ENCODE measurements at places on chromosomes 1 and 21.

- DNase-seq: no peak
These were observed 10.0 kb downstream of the TP53BP2 start for GRCh38 chr1:223835754-223836153.

- DNase-seq: no peak
These were observed 184.4 kb downstream of the HLX start for GRCh38 chr1:221063651-221064050.

- no peak for DNase-seq
These were observed 2.6 kb downstream of the ALPL start for GRCh38 chr1:21511579-21512522.

DNA sequence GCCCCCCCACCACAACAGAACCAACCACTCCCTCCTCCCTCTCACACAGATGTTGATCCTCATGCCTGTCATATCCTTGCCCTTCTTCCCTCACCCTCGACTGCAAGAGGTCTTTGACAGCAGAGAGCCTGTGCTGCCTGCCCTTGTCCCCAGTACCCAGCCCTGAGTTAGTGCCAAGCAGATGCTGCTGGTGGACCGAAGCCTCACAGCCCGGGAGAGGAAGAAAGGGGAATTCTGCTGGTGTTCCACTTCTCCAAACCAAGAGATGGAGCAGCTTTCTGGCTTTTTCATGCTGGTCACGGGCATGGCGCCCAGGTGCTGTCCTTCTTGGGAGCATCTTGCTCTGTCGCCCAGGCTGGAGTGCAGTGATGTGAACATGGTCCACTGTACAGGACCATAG is 69.1 kb downstream of the SLC66A1 start:
- no peak for DNase-seq

- DNase-seq: no peak
These were observed 655 bp upstream of the KIRREL1 start for GRCh38 chr1:157992833-157993146.

GRCh38 chr1:117416004-117416403 is 48.8 kb downstream of the MAN1A2 start:
- no peak for DNase-seq

GRCh38 chr21:46063227-46063626 is 34.7 kb upstream of the COL6A2 start:
- peak; percentile 78 for DNase-seq

GRCh38 chr1:39076127-39076798 is 50.1 kb downstream of the NDUFS5 start:
- DNase-seq: no peak

DNA sequence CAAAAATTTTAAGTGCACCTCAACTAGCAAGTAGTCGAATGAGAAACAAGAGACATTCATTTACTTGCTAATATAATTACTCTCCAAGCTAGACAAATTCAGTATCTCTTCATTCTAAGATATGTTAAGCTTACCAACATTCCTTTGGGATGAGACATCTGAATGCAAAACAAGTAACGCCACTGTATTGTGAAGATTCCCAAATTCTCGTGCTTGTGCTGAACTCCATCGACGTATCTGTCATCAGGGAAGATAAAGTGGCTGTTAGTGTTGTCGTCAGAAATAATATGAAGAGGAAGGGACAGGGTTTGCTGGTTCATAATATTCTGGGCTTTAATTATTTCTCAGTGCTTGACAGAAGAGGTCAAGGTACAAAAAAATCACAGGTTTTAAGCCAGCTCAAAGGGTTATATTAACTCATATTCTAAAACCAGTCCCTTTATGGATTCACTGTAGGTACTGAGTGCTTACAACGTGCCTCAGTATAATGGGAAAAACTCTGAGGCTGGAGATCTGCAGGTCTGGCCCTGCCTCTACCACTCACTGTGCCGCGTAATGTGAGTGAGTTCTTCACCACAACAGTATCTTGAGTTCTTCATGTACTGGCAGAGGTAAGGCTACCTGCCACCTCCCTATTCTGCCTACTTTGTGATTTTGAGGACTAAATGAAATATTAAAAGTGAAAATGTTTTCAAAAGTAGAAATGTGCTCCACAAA is 42.0 kb downstream of the PCSK9 start:
- no peak for DNase-seq

DNA sequence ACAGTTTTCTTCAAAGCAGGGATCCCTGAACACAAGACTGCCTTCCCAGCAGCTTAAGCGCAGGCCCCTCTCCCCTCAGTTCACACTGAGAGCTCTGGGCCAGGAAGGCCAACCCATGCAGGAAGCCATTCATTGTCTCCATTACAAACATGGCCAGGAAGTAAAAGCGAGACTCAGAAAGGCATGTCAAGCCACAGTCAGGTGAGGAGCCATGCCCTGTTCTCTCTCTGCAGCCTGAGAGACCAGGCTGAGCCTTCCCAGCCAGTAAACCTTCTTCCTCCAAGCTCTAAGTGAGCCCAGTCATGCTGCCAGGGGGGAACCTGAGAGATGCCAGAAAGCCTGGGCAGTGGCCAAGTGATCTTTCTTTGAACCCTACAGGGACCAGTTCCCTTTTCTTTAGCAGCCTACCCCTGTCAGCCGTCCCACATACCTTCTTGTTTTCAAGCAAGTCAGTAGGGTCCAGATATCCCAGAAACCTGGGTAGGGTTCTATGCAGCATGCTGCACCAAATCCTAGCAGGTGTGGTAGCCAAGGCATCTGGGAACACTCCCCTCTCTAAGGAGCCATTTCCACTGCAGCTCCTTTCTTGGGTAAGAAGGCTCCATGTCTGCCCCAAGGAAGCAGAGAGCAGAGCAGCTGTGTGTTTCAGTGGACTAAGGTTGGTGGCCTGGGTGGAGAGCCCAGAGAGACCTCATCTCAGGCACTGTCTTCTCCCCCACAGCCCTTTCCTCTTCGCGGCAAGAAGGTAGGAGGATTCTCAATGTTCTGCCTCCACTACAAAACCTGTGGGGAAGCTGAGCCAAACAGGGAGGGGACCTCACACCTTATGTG is 977 bp downstream of the TRAF3IP3 start:
- DNase-seq: no peak

GRCh38 chr1:29333008-29333407 is 96.7 kb downstream of the PTPRU start:
- DNase-seq: no peak

GRCh38 chr1:14850563-14850962 is 252.1 kb downstream of the KAZN start:
- no peak for DNase-seq

DNA sequence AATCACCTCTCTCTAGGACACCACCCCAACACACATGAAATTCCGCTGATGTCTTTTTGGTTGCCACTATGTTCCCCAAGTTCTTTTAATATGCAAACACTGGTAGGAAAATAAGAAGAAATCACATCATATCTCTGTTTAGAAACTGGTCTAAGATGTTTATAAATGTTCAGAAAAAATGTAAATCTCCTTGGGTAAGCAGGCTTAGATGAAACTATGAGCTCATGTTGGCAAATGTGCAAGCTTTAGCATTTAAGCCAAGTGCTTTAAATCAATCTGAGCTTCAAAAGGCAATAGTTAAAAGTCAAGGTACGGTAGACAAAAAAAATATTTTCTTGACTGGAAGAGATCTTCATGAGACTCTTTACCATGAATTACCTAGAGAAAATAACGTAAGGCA is 25.2 kb upstream of the SLAMF9 start:
- DNase-seq: no peak

- no peak for DNase-seq
These were observed 43.4 kb downstream of the CDCP2 start for GRCh38 chr1:54109129-54110090.

DNA sequence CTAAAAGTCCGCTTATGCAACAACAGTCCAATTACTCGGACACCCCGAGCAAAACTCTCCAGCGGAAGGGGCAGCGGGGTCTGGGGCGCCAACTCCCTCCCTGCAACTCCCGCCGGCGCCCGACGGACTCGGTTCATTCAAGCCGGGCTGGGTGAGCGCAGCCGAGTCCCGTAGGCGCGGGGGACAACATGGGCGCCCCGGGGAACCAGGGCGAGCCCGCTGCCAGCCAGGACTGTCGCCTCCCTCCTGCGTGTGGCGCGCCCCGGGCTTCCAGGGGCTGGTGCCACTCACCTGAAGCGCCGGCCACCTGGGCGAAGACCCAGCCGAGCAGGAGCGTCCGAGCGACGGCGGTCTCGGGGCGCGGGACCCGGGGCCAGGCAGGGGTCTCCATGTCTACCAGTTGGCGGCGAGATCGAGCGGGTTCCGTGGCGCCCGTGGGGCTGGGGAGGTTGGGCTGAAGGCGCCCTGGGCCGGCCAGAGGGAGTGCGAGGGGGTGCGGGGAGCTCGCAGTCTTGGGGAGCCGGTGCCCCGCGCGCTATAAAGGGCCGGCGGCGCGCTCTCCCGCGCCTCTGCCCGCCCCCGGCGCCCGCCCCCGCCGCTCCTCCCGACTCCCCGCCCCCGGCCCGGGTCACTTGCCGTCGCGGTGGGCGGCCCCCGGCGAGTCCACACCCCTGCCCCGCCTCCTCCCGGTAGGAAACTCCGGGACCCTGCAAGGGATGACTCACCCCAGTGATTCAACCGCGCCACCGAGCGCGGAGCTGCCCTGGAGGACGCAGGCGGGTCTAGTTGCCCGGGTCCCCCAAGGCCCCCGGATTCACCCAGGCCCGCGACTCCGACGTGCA is at the start of gene F3:
F3 (minus strand) TSS at position 514 of the 842 bp plus-strand sequence; CDS start at position 391, 123 bp downstream.
- no peak for DNase-seq

- no peak for DNase-seq
These were observed 3.1 kb upstream of the MT1HL1 start for GRCh38 chr1:237007147-237007881.

DNA sequence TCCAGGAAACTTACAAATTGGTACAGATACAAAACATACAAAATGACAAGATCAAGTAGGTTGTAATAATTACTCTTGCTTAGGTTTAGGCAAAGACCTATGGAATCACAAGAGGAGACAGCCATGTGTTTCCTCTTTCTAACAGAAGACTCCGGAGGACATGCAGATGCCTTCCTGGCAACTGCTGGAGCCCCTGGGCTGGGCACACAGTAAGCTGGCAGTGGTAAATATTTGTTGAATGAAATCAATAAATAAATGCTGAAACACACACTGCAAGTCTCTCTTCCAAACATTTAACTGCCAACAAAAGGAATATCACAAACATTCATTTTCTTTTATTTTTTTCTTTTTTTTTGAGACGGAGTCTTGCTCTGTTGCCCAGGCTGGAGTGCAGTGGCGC is 149.4 kb downstream of the SLC45A1 start:
- DNase-seq: no peak

DNA sequence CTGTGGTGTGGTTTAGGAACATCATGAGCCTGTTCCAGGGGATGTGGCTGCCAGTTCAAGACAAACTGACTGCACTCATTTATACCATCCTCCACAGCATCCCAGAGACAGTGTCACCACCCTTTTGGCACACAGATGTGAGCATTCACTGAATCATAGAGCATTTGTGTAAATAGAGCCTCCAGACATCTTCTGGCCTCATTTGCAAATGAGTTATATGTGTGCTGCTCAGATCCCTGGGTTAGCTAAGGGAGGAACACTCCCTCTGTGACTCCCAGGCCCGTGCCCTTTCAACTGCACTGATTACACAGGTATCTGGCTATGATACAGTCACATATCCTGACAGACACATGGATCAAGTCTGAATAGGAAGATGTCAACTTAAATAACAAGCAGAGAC is 351.5 kb upstream of the PLD5 start:
- no peak for DNase-seq

- DNase-seq: no peak
These were observed 27.9 kb downstream of the WDR64 start for GRCh38 chr1:241679961-241680360.

GRCh38 chr1:40861224-40862003 is 749 bp downstream of the CITED4 start:
- DNase-seq: no peak

DNA sequence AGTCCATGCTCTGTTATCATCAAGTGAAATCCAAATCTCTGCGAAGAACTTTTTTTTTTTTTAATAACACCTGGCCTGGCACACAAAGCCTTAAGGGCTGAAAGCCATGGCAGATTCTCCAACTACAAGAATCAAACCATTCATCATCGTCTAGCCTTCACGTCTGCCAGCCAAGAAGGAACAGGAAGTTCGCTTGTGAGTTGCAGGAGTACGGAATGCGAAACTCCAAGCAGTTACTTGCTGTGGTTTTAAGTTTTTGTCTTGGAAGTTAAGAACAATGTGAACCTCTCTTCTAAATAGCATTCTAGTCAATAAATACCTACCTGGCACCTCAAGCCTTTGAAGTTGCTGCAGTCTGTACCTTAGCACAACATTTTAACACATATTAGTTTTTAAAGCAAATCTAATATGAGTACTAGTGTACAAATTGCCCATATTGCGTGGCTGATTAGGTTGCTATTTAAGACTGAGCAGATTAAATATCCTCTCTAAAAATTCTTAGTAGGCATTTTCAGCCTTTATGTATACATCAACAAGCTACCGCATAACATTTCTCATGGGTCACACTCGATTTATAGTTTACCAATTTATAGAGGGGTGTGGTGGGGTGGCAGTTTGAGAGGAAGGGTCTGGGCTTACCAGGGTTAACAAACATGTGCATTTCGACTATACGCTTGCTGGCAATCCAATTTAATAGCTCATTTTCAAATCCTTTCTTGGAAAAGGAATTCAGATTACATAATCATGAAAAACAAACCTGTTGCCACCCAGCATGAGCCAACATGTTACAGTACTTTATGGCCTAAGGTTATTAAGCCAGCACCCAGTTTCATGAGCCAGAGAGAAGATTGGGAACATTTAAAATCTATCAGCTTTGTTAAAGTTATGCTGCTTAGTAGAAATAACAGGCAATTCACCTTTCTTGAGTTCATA is 22.2 kb upstream of the PTPN14 start:
- DNase-seq: no peak

GRCh38 chr1:117278531-117278930 is 67.8 kb upstream of the VTCN1 start:
- no peak for DNase-seq

GRCh38 chr1:246074421-246074820 is 432.7 kb downstream of the SMYD3 start:
- DNase-seq: no peak

DNA sequence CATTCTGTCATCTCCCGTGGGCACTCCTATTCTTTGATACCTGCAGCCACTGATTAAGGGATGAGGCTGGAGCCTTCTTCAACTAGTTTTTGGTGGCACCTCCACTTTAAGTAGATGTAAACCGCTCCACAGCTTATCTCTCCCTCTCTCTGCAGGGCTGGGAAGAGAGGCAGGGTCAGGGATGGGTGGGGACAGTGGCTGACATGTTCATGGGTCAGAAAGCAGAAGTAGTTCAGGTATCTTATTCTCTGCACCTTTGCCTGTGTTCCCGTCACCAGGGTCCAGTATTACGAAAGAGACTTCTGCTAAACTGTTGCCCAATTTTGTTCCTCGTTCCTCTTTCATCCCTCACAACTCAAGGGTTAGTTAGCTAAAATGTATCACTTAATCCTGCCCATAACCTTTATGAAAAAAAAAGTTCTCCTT is 51.7 kb upstream of the EDEM3 start:
- peak; percentile 7 for DNase-seq

DNA sequence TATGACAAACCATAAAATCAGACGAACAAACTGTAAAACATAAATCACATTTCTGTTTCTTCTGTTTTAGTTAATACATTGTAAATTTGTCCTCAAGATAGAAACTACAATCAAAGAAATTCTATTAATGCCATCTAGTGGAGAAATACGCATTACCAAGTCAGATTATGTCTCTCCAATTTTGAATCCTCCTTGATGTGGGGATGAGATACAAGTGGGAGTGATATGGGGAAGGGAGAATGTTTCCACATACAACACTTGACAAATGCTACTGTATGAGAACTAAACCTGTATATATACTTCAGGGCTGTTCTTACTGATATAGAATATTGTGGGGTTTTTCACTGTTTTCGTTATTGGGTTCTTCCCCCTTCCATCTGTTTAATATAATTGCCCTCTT is 2.6 kb downstream of the HFM1 start:
- DNase-seq: peak; percentile 60
